Heart left ventricle (tissue), 16 donors: ENCODE measurements at places on chromosomes 3 and 15. TPM values are rescaled to one million over a fixed set of nuclear protein-coding genes. Genes with fewer than 3 reads are reported as not detected.

Gene MON1A
- 9.0 TPM for total RNA-seq

DNA sequence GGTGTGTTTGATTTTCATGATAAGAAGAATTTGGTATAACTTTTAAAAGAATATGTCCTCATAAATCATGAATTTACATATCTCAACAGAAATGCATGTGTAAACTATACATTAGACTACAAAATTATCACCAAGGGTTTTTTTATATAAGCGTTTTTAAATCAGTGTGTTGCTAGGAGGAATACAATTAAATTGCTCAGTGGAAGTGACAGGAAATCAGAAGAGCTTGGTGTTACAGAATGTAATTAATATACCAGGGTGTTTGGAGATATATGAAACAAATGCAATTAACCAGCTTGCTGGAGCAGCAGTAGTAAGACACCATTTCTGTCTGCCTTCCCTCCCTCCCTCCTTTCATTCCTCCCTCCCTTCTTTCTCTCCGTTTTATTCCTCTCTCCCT lies 2.4 kb downstream of the ROBO2 start:
- no peak for DNase-seq

- no peak for DNase-seq
Measured at GRCh38 chr15:57253082-57253481, 123.2 kb upstream of the CGNL1 start.

- DNase-seq: no peak
Measured at GRCh38 chr15:80587816-80588456, 107.2 kb upstream of the ABHD17C start.

DNA sequence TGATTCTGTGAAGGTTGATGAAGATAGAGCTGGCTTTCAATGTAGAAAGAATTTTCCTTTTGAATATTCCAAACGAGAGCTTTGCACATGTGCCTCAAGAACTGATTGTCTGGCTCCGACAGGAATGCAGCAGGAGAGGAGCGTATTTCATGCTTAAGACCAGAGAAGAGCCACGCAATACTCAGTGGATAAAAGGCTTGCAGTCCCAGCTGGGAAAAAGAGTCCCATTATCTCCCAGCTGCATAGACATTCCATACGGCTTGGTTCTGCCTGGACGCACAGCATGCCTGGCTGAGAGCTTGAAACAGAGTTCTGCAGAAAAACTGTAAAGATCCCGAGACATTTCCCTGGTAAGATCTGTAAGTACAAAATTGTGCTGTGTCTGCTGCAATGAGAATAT lies at the start of gene CNTN6:
TSS of gene CNTN6 (plus strand) at position 254 of the 400 bp plus-strand sequence. CDS start 54,985 bp downstream, outside the sequence.
- no peak for DNase-seq

- DNase-seq: no peak
Measured at GRCh38 chr3:176919836-176920765, 277.2 kb downstream of the TBL1XR1 start.

GRCh38 chr3:44280631-44281030 lies 38.9 kb downstream of the TOPAZ1 start:
- DNase-seq: no peak

GRCh38 chr15:80755885-80756284 lies 23.3 kb upstream of the CEMIP start:
- no peak for DNase-seq

DNA sequence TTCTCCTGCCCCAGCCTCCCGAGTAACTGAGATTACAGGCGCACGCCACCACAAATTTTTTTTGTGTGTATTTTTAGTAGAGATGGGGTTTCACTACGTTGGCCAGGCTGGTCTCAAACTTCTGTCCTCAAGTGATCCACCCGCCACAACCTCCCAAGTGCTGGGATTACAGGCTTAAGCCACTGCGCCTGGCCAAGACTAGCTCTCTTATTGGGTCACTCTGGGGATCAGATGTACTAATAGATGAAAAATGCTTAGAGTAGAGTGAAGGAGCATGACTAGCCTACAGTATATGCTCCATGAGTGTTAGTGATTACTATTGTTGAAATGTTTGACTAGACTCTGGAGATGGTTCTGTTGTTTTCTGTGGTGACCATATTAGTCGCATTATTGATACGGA lies 21.8 kb downstream of the RARB start:
- no peak for DNase-seq
